Lung microvascular endothelial cell (primary cell): ENCODE measurements at places on chromosomes 2 and 18. TPM values are rescaled to one million over a fixed set of nuclear protein-coding genes. Genes with fewer than 3 reads are reported as not detected.

- no peak for DNase-seq
These were observed 296.7 kb downstream of the TNS1 start for GRCh38 chr2:217706095-217706494.

ONECUT2 gene
- under 0.01 TPM in 1 of 2 replicates, not detected in the other for total RNA-seq

DNA sequence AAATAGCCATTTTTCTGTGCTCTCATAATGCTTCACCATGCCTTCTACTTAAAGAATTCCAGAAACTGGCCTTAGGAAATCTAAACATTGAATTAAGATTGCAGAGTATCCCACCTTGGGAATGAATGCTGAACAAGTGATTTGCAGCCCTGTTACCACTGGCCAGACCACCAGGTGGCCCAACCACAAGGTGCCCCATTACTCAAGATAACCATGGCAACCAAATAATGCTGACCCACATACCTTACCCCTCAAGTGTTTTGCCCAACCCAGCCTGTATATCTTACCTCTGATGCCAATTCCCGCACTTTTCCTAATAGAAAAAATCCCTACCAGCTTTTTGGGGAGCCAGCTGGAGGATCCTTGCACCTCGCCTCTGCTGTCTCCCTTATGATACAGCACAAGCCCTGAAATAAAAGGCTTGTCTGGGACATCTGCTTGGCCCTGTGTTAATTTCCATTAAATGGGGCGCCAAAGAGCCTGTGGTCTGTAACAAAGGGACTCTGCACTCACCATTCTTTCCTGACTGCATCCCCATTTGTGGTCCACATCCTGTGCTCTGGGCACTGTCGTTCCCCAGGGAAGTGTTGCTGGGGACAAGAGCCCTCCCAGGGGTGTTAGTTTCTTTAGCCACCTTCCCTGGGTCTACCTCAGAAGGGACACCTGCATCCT is 17.3 kb upstream of the KCNF1 start:
- no peak for DNase-seq

- DNase-seq = no peak
These were observed 67.3 kb downstream of the LDLRAD4 start for GRCh38 chr18:13285874-13286273.

CCDC141 gene
- total RNA-seq = 0.20 and 0.87 TPM in 2 replicates

NT5C1B gene
- total RNA-seq = not detected in 2 replicates

DNA sequence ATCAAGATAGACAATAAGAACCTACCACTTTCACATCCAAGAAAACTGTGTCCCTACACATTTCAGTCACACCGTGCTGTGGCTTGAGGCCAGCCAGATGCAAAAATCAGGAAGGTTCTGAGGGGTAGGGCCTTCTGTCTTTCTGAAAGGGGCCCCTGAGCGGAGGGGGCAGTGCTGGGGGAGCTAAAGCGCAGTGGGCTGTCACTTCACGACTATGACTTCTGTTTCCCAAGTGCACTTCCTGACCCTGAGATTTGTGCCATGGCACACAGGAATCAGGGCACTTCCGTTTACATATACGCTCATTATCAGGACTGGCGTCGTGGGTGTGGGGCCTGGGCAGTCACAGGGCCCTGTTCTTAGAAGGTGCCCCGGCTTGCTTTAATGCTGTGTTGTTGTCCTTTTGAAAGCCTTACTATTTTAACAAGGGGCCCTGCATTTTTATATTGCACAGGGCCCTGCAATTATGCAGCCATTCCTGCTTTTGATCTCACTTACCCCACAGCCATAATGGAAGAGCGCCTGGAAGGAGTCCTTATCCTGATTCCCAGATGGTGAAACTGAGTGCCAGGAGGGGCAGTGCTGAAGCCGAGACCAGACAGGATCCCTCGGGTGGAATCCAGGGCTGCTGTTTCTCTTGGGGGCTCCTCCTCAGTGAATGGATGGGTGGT is 620 bp downstream of the NGEF start:
- DNase-seq = peak; percentile 16

SLC14A1 gene
- total RNA-seq = not detected in 2 replicates

KIAA2012 gene
- not detected in 2 replicates for total RNA-seq

GRCh38 chr2:200300638-200301314 is 5.7 kb upstream of the SPATS2L start:
- DNase-seq = no peak

NETO1 gene
- total RNA-seq = not detected in 2 replicates

CDCA7 gene
- total RNA-seq = 1.8 and 3.9 TPM in 2 replicates
